ENCODE measurements at places on chromosomes 11 and 22.

DNA sequence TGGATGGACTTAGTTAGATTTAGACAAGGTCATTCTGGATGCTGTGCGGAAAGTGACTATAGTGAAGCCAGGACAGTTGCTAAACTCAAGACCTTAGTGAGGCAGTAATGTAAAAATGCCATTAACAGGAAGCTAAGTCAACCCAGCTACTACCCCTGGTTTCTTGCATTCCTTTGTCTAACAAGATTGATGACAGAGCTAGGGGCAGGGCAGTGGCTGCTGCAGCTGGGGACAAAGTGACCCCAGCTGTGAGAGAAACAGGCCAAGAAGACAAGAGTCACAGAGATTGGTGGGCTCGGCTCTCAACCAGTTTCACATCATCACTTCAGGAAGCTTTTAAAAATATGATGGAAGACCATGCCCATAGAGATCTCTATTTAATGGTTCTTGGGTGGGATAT lies 110.4 kb upstream of the POU2AF2 start:
- no peak for DNase-seq

DNA sequence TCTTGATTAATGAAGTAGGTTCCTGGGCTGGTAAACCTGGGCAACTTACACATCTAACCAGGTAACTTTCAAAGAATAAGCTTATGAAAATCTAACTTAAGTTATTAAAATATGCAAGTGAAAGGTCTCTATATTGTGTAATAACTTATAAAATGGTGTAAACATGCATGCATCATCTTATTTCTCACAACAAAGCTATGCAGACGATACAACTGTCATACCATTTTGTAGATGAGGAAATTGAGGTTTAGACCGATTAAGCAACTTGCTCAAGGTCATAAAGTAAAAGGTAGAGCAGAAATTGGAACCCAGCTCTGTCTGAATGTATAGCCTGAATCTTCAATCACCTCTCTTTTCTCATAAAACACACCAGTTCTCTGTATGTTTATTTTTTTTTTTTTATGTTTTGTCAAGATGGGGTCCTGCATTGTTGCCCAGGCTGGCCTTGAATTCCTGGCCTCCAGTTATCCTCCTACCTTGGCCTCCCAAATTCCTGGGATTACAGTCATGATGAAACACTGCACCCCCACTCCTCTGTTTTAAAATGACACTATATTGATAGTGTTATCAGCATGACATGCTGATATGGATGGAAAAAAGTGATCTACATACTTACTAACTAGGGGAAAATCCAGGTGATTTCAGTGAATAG lies 109.6 kb downstream of the SGSM3 start:
- DNase-seq = no peak

DNA sequence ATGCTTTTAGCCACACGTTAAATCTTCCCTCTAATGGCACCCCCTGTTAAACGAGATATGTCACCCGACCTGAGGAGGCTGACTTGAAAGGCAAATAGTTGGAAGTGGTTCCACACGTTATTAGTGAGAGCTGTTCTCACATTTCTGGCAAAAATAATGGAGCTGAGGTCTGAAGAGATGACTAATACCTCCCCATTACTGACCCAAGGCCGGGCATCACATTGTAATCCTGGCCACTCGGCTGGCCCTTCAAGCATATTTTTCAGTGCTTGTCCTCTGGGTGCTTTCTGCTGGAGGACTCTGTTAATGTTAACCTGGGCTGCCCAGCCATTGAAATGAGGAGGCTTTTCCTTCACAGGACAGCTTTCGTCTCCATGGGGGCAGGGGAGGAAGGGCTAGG lies 260.0 kb upstream of the CADM1 start:
- DNase-seq = no peak

GRCh38 chr22:40524392-40525249 lies 111.9 kb downstream of the MRTFA start:
- no peak for DNase-seq

- no peak for DNase-seq
Observed at GRCh38 chr22:26892166-26893041, 235.0 kb downstream of the MIAT start.

- DNase-seq = no peak
Observed at GRCh38 chr11:68200639-68201038, 12.5 kb downstream of the KMT5B start.

All from activated CD8-positive, alpha-beta memory T cell treated with anti-CD3 and anti-CD28 coated beads for 24 hours (primary cell).